ENCODE measurements at places on chromosomes 7 and 10. TPM values are rescaled to one million over a fixed set of nuclear protein-coding genes. Genes with fewer than 3 reads are reported as not detected.

Gene GNGT1
- total RNA-seq: 0.44 TPM

Gene CYP2W1
- not detected for total RNA-seq

Gene PTF1A
- not detected for total RNA-seq

GRCh38 chr10:103481974-103482531, 3.0 kb upstream of the CALHM3 start:
- DNase-seq: no peak
- no peak overlapping the region for H3K27ac ChIP-seq
- H3K36me3 ChIP-seq: no peaks in the 10 kb centered on the region
- no peaks in the 10 kb centered on the region for H3K4me1 ChIP-seq
- H3K4me3 ChIP-seq: no peak overlapping the region
- no peaks in the 10 kb centered on the region for H3K27me3 ChIP-seq

Gene COL13A1
- total RNA-seq: 3.1 TPM

Gene ASZ1
- not detected for total RNA-seq

DNA sequence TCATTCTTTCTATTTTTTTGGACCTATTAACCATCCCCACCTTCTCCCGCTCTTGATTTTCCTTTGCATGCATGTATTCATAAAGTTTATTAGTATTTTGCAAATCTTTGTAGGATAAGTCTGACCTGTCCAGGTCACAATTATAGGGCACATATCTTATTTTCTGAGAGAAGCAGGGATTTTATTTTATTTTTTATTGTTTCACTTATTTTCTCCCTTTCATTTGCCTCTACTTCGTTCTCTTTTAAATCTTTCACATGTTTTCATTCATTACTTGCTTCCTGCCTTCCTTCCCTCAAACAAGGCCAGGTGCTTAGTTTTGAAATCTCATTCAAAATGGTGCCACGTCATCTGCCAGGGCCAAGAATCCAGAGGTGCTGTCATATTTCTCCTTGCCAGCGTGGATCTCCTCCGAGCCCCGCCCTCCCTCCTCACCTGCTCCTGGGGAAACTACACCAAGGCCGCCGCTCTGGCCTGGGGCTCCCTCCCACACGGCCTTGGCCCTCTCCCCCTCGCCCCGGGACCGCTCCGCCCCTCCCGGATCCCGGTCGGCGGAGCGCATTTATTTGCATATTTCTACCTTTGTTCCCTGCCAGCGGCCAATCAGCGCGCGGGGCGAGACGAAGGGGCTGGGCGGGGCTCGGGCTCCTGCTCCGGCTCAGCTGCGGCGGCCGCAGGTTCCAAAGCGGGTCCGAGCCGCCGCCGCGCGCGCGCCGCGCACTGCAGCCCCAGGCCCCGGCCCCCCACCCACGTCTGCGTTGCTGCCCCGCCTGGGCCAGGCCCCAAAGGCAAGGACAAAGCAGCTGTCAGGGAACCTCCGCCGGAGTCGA, at the start of gene TSPAN13:
TSPAN13 (plus strand) TSS at position 654 of the 830 bp plus-strand sequence. CDS start 213 bp downstream, outside the sequence.
- peak; percentile 97 for DNase-seq
- no peaks in the 10 kb centered on the region for H3K27me3 ChIP-seq
- no peak within 1 kb of the TSS for H3K27ac ChIP-seq
- H3K4me3 ChIP-seq: peak within 1 kb of the TSS; percentile 72
- H3K36me3 ChIP-seq: no peaks in the 10 kb centered on the region

DNA sequence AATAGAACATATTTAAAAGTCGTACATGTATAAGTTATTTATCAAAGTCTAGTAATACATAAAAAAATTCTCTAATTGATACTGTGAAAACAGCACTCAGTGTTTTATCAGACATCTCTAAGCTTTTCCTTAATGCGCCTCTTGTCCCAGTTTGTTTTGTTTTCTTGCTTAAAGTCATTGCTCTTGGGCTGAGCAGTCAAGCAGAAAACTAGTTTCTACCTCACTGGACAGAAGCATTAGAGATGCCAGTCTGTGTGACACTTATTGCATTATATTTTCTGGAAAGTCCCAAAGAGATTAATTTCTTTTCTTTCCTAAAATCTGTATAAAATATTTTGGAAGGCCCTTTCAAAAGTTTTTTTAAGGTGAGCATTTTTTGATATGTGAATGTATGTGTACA, 236.2 kb downstream of the PCLO start:
- no peaks in the 10 kb centered on the region for H3K27me3 ChIP-seq
- H3K27ac ChIP-seq: no peak overlapping the region
- no peaks in the 10 kb centered on the region for H3K36me3 ChIP-seq
- H3K4me3 ChIP-seq: no peak overlapping the region

Gene ELOVL3
- total RNA-seq: not detected

GRCh38 chr7:106257752-106258151, 27.0 kb downstream of the NAMPT start:
- H3K27me3 ChIP-seq: no peaks in the 10 kb centered on the region
- H3K4me1 ChIP-seq: no peaks in the 10 kb centered on the region
- H3K27ac ChIP-seq: no peak overlapping the region
- H3K36me3 ChIP-seq: peaks cover 51% of the 10 kb centered on the region

GRCh38 chr10:75418293-75418692, 13.1 kb upstream of the LRMDA start:
- no peaks in the 10 kb centered on the region for H3K4me1 ChIP-seq
- DNase-seq: no peak
- H3K27ac ChIP-seq: no peak overlapping the region
- H3K27me3 ChIP-seq: peaks cover 70% of the 10 kb centered on the region
- no peaks in the 10 kb centered on the region for H3K36me3 ChIP-seq

Gene ZNF716
- not detected for total RNA-seq

- peak overlapping the region; percentile 96 for H3K4me3 ChIP-seq
- DNase-seq: peak; percentile 71
- no peaks in the 10 kb centered on the region for H3K27me3 ChIP-seq
- H3K4me1 ChIP-seq: no peaks in the 10 kb centered on the region
These were observed 44.1 kb downstream of the SFTPD start for GRCh38 chr10:79904671-79905321.

DNA sequence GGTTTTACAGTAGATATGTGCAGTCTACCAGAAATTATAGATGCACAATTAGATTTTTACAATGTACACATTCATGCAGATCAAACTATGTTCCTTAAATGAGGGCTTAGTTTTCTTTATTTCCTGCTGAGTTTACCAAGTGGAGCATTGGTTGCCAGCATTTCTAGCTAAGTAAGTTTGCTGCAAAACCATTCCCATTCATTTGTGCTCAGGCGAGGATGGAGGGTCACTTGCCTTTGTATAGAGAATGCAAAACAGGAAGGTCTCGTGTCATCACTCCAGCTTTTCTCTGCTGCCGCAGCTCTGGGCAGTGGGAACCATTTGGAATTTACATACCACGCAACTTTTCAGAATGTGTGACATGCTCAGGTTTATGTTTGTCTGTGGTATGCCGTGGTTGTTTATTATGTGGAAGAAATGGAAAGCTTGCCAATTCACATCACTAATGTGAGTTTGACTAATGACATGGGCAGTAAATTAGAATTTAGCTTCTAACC, 198.6 kb downstream of the TRIL start:
- H3K4me3 ChIP-seq: no peak overlapping the region
- H3K27ac ChIP-seq: no peak overlapping the region
- H3K4me1 ChIP-seq: no peaks in the 10 kb centered on the region
- H3K36me3 ChIP-seq: no peaks in the 10 kb centered on the region

GRCh38 chr7:101739775-101740398, 77.5 kb upstream of the CUX1 start:
- H3K4me3 ChIP-seq: no peak overlapping the region
- no peak overlapping the region for H3K27ac ChIP-seq
- DNase-seq: no peak
- H3K27me3 ChIP-seq: no peaks in the 10 kb centered on the region
- no peaks in the 10 kb centered on the region for H3K4me1 ChIP-seq
- no peaks in the 10 kb centered on the region for H3K36me3 ChIP-seq

- DNase-seq: no peak
- no peak overlapping the region for H3K27ac ChIP-seq
- no peak overlapping the region for H3K4me3 ChIP-seq
- H3K36me3 ChIP-seq: no peaks in the 10 kb centered on the region
These were observed 37.8 kb downstream of the DKK1 start for GRCh38 chr10:52351914-52352330.

Gene PSPH
- total RNA-seq: 51.4 TPM

GRCh38 chr7:79619216-79619615, 165.7 kb upstream of the MAGI2 start:
- H3K4me3 ChIP-seq: no peak overlapping the region
- H3K27me3 ChIP-seq: no peaks in the 10 kb centered on the region
- peaks cover 7% of the 10 kb centered on the region for H3K36me3 ChIP-seq
- no peak overlapping the region for H3K27ac ChIP-seq
